CD4-positive, alpha-beta T cell (primary cell): ENCODE measurements at places on chromosomes 11 and 22. TPM values are rescaled to one million over a fixed set of nuclear protein-coding genes. Genes with fewer than 3 reads are reported as not detected.

Gene HPX
- total RNA-seq = 0.52 TPM

Gene MMP8
- total RNA-seq = not detected

Gene DRICH1
- 2.2 TPM for total RNA-seq

DNA sequence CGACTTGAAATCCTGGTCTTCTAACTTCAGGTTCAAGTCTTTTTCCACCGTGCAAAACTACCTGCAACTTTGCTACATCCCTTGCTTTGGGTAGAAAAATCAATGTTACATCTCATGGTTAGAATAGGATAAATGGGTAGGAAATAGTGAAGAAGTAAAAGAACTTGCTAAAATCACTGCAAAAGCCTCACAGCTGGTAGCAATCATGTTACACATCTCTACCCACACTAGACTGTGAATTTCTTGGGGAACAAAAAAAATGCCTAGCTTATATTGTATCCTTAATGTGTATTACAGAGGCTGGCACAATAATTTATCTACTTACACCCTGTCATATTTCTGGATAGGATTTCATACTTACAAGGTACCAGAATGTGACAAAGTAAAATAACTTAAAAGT is 133.8 kb downstream of the FAM181B start:
- H3K27me3 ChIP-seq = no peaks in the 10 kb centered on the region
- H3K4me1 ChIP-seq = no peaks in the 10 kb centered on the region
- H3K4me3 ChIP-seq = no peak overlapping the region
- H3K27ac ChIP-seq = no peak overlapping the region

DNA sequence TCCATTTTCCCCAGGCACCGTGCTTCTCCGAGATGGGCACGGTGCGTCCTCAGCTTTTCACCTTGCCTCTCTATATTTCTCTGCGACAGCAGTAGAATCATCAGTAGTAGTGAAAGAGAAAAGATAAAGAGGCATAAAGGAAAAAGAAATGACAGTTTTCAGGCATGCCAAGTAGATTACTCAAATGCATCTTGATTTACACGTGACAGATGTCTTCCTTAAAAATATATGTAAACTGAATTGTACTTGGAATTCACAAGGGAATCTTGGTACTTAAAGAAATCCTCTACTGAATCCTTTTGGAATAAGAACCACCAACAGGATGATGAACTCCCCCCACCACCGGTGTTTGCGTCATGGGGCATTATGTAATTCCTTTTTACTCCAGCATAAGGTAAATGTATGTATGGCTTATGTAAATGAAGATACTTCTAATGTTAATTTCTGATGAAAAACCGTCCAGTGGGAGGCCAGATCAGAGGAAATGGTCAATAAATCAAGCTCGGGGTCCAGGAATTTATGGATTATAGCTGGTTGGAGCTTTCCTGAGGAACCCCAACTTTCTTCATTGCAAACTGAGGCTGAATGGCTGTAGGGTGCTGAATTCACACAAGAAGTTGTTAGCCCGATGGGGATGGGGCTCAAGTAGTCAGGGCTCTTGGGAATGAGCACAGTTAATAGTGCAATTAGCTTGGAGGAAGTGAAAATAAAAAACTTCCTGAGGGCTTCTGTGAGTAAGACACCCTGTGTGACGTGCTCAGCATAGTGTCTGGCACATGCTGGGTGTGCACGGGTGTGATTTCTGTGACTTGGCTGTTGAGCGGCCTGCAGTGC is 630.4 kb downstream of the OPCML start:
- no peaks in the 10 kb centered on the region for H3K27me3 ChIP-seq
- no peak overlapping the region for H3K4me3 ChIP-seq
- no peaks in the 10 kb centered on the region for H3K4me1 ChIP-seq
- no peak overlapping the region for H3K27ac ChIP-seq
- H3K36me3 ChIP-seq = no peaks in the 10 kb centered on the region

GRCh38 chr22:43370036-43370435 is 26.9 kb upstream of the SCUBE1 start:
- H3K4me1 ChIP-seq = no peaks in the 10 kb centered on the region
- no peak overlapping the region for H3K27ac ChIP-seq
- peaks cover 14% of the 10 kb centered on the region for H3K27me3 ChIP-seq
- DNase-seq = no peak
- no peaks in the 10 kb centered on the region for H3K36me3 ChIP-seq
- H3K4me3 ChIP-seq = no peak overlapping the region

GRCh38 chr22:31945971-31946680 is 1.8 kb downstream of the YWHAH start:
- H3K36me3 ChIP-seq = peaks cover 15% of the 10 kb centered on the region
- H3K27ac ChIP-seq = peak overlapping the region; percentile 77
- no peaks in the 10 kb centered on the region for H3K27me3 ChIP-seq
- H3K4me1 ChIP-seq = peaks cover 33% of the 10 kb centered on the region
- H3K4me3 ChIP-seq = peak overlapping the region; percentile 73

- H3K27ac ChIP-seq = no peak overlapping the region
- no peaks in the 10 kb centered on the region for H3K27me3 ChIP-seq
- no peak for DNase-seq
- H3K4me1 ChIP-seq = no peaks in the 10 kb centered on the region
Observed at GRCh38 chr11:11988681-11989261, 19.7 kb downstream of the DKK3 start.
